ENCODE measurements at places on chromosomes 13 and 19.

DNA sequence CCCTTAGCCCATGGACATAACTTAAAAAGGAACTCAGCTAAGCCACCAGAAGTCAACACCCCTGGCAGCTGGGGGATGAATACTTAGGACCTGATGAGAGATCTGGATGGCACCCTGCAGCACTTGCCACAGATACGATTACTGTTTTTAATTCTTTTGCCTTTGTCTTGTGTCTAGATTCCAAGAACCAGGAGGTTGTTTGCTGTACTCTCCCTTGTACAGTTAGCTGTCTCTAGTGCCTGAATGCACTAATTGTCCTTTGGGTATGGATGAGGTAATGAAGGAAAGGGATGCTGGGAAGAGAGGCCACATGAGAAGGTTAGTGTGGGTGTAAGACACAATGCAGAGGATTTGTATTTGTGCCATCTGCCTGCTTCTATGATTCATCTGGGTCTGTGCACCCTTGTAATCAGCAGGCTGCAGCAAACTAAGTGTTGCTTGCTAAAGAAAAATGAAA lies 385.8 kb downstream of the KCNRG start:
- no peak for DNase-seq

- no peak for DNase-seq
Measured at GRCh38 chr13:27691207-27691606, 69.5 kb downstream of the POLR1D start.

GRCh38 chr19:52778811-52779210 lies 7.8 kb downstream of the ZNF600 start:
- DNase-seq: no peak

- DNase-seq: no peak
Measured at GRCh38 chr19:53787266-53787665, 36.8 kb downstream of the NLRP12 start.

DNA sequence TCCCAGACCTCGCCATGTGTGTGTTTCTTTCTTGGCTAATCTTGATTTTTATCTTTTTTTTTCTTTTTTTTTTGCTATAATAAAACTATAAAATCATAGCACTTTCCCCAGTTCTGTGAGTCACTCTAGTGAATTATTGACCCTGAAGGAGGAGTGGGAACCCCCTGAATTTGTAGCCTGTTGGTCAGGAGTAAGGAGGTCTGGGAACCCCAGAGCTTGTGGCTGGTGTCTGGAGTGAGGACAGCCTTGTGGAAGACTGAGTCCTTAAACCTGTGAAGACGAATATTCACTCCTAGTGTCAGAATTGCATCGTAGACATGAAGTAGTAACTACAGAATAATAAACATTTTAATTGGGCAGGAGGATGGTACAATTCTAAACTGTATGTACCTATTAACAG lies 7.4 kb downstream of the EID2B start:
- DNase-seq: no peak

DNA sequence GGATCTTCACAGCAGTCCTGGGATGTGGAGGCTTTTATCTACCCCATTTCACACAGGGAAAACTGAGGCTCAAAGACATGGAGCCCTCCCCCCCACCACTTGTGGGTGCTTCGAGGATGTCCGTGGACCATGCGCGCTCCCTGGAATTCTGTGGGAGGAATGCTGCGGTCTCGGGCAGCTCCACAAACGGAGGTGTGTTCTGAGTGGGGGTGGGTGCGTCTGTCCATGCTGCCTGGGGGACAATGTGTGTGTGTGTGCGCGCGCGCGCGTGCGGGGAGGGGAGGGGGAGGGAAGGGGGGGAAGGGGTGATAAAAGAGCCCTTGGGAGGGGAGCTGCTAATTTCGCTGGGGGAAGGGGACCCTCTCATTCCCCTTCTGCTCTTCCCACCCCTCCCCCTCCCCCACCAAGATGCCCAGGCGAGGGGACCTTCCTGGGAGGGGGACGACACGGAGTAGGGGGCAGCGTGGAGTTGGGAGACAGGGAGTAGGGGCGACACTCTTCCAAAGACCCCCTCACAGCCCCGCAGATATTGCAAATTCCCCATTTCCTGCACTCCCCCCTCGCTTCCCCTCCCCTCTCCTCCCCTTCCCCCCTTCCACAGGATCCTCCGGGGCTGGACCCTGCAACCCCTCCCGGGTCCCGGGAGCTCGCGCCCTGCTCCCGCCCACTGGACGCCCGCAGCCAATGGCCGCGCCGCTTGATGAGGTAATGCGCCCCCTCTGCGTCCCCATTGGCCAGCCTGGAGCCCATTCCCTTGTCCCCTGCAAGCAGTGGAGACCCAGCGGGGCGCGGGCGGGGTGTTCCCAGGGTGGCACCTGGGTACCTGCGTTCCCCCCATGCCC lies 18.9 kb upstream of the ZNRF4 start:
- peak; percentile 69 for DNase-seq

- no peak for DNase-seq
Measured at GRCh38 chr13:100636004-100636403, 38.6 kb downstream of the TMTC4 start.

GRCh38 chr19:8265872-8266271 lies 42.3 kb downstream of the CD320 start:
- DNase-seq: no peak

DNA sequence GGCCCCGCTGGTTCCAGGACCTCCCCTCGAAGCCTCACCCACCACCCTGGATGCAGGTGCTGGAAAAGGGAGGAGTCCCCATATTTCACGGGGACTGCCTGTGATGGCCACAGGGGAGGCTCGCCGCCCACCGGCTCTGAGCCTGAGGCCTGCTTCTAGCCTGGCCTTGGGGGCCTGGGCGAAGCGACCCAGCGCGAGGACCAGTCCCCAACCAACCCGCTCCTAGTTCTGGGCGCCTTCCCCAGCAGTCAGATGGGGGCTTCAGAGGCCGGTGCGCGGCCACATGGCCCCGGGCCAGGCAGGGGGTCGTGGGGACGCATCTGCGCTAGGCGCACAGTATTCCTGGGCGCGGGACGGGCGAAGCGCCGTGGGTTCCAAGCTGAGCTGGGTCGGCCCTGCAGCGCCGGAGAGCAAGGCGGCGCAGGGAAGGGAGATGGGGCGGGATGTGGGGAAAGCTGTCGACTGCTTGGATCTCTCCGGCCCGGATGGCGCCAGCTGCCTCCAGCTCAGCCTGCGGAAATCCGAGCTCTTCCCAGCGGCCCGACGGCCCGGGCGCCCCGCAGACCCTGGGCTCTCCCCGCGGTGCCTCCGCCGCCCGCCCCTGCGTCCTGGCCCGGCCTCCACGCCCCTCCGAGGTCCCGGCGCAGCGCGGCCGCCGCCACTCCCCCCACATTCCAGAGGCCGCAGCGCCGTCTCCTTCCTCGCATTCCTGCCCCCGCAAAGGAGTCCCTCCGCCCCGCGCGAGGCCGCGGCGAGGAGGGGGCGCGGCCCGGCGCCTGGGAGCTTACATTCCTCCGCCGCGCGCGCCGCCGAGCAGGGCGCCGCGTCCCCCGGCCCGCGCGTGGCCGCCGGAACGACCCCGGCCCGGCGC lies at the start of gene WTIP:
WTIP (plus strand) TSS at position 788 of the 871 bp plus-strand sequence. CDS start 217 bp downstream, outside the sequence.
- DNase-seq: no peak

GRCh38 chr13:78596736-78597601 lies 6.4 kb downstream of the POU4F1 start:
- DNase-seq: no peak

GRCh38 chr19:6963937-6964336 lies 57.3 kb downstream of the MBD3L2B start:
- peak; percentile 24 for DNase-seq

GRCh38 chr19:1418951-1419738 lies 11.8 kb downstream of the DAZAP1 start:
- no peak for DNase-seq

GRCh38 chr13:77720988-77721387 lies 23.5 kb downstream of the SLAIN1 start:
- DNase-seq: no peak

GRCh38 chr19:45901432-45901911 lies 941 bp downstream of the MYPOP start:
- DNase-seq: peak; percentile 36

DNA sequence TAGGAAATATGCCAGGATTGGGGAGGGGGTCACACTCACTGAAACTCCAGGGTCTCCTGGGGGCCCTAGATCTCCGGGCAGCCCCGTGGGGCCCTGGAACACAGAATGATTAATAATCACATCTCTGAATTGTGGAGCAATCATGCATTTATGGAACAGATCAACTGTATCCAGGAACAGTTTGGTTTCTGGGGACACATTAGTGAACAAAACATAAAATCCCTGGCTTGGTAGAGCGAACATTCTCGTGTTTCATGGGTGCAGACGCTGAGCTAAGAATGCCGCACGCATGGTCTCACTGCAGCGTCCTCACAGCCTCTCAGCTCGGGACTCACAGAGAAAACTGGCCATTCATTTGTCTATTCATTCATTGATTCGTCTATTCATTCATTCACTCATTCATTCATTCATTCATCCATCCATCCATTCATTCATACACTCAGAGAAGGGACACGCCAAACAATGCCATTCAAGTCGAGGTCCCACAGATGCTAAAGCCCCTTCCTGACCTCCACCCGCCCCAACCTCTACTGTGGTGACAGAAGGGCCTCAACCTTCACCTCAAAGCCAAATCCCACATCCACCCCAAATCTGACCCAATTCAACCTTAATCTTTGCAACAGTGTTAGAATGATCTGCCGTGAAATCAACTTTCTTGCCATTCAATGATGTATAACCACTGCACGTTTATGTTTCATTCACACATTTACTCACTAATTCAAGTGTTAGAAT lies 35.0 kb upstream of the OLFM2 start:
- no peak for DNase-seq

DNA sequence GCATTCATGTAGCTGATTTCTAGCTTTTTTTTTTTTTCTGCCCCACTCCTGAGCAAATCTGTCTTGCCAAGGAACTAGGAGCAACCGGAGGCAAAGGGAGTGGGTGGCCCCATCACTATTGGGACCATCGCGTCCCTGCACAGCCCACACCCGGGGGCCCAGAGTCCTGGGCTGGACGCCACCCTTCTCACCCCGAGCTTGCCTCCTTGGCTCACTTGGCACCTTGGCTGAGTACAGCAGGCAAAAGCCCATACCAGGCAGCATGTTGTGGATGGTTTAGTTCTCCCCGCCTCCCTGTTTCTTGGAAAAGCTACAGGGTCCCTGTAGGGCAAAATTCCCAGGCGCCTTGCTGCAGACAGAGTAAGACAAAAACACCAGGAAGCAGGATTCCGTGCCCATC lies 13.7 kb downstream of the SMIM24 start:
- no peak for DNase-seq

DNA sequence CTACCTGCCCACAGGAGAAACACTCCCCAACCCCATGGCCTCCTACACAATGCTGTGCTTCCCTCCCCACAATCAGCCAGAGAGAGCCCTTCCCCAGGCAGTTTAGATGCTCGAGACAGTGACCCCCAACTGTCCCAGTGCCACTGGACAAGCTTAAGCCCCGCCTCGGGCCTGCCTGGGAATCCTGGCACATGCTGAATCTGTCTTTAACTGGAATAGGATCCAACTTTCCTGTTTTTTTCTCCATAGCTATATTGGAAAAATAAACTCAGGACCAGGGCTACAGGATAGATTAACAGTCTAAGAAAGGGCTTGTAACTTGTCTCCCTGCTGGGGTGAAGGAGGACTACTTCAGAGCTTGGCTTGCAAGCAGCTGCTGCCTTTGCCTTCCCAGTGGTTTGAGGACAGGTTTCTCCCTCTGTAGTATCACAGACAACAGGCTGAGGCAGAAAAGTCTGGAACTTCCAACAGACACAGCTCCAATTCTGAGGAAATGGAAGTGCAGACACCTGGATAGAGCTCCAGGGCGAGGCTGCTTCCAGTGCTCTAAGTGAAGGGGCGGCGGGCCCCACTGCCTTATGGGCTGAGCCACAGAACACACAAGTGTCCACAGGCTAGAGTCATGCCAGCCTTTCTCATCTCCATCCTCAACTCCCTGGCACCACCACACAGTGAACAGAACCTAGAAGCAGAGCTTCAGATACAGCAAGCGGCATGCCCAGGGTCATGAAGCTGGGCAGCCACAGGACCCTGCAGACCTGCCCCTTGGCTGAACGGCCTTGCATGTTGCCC lies 228.3 kb downstream of the TUBA3C start:
- DNase-seq: no peak

DNA sequence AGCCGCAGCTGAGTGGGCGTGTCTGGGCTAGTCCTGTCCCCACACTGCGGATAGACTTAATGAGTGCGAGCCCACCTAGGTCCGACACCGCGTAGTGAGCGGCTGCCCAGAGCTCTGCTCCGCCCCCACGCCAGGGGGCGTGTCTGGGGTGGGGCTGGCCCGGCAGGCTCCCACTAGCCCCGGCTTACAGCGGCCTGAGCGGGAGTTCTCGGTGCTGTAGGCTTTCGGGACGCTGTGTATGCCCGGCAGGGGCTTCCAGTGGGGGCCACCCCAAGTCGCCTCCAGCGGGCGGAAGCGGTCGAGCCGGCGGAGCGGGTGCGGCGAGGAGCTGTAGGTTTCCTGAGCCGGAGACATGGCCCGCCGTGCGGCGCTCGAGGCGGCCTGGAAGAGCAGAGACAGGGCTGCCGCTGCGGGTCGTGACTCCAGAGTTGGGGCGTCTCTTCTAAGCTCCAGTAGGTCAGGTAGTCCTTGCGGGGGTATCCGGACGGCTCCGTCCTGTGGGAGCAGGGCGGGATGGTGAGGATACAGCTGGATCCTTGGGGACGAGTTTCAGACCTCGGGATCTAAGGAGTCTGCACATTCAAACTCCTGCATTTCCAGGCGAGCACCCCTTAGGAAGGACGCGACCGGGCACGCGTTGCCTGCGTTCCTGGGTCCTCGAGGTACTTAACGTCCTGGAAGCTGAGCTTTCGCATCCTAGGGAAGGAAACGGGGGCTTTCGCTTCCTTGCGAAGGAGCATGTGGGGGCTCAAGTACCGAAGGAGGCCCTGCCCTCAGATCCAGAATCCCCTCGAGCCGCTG lies 1.2 kb downstream of the CGB7 start:
- peak; percentile 80 for DNase-seq

- DNase-seq: no peak
Measured at GRCh38 chr13:30235216-30235615, 72.1 kb downstream of the KATNAL1 start.

GRCh38 chr13:30851697-30852096 lies 54.4 kb upstream of the MEDAG start:
- peak; percentile 31 for DNase-seq

- no peak for DNase-seq
Measured at GRCh38 chr13:113187263-113187669, 21.2 kb downstream of the PCID2 start.
